ENCODE measurements at places on chromosomes 6 and 20.

DNA sequence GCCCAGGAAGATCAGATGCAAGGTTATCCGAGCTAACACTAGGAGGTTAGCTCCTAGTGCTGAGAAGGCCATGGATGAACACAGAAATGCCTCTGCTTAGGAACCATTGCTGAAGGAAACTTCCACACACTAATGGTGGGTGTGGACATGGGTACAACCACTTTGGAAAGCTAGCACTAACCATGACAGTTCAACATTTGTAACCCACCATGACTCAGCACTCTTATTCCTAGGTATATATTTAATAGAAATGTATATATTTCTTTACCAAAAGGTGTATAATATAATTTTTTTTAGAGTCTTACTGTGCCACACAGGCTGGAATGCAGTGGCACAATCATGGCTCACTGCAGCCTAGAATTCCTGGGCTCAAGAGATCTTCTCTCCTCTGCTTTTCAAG, 85.3 kb upstream of the BTBD3 start:
- no peak for DNase-seq

DNA sequence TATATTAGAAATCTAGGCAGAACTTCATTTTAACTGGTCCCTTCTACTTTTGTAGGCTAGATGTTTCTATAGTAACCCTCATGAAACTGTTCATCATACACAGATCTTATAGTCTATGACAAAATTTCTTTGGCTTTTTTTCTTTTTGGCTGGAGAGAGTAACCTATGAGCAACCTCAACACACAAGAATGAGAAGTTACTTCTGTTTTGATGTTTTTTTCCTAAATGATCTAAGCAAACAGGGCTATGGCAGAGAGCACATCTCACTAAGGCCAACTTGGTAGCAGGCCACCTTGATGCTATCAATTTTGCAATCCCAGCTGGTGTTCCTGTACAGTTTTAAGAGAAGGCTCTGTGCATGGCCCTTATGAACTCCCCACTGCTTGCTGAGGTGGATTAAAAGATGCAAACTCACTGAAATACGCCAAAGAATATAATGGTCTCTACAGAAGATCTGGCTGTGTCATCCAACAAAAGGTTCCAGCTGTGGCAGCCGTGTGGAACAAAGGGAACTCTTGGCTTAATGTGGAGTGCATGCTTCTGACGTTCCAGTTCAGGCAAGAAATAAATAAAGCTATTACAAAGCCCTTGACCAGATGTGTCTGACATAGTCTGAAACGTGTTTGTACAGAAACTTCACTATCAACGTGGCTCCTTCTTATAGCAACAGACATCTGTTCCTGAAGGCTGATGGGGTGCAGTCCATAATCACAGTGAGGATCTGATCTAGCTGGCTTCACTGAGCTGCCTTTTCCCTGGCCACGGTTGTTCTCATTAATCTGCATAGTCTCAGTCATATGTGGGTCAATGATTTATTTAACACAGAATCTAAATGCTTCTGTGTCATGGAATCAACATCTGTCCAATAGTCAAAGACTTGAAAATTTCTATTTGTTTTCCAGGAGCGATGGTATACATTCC, 481.1 kb downstream of the BMP2 start:
- DNase-seq: no peak

DNA sequence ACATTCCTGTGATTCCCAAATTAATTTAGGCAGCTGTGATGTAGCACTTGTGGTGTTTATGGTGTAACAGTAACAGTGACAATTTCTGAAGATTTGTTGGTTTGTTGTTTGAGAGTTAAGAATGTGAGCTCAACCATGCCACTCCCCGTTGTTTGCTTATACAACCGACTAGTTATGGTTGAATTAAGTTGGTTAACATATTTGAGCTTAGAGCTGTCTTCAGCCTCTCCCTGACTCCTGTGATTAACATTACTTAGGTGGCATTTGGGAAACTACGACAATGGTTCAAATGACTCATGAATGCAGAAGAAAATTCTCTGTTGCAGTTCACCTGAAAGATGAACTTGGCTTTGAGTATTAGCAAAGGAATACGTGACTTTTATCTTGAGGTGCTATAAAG, 35.9 kb upstream of the PRL start:
- DNase-seq: no peak

DNA sequence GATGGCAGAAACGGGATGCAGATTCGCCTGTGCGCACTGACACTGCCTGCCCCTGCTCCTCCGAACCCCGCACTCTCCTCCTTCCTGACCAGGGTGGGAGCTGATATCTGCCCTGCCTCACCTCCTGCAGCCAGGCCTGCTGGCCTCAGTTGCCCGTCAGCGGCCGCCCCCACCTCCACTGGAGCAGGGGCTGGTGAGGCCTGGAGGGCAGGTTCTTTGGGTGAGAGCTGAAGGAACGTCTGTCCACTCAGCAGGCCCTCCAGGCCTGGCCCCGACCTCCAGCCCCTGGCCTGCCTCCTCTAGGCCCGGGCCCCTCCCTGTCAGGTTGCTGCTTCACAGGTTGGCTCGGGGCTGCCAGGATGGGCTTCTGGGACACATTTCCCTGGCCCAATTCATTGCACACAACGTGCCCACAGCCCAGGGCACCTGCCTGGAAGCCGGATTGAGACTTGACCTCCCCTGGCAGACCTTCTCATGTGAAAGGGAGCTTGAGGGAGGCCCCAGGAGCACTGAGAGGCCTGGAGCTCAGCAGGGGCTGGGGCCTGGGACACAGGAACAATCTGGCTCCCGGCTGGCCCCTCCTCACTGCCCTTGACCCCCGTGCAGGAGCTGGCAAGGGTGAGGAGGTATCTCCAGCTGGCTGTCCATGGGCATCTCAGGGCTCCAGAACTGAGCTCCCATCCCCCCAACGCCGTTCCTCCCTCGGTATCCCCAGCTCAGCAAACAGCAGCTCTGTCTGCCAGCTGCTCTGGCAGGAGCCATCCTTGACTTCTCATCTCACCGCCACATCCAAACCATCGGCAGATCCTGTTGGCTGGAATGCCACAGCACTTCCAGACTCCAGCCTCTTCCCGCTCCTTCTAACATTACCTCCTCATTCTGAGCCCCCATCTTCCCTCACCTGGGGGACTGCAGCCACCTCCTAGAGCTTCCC, 39.5 kb downstream of the SPDEF start:
- no peak for DNase-seq

- DNase-seq: no peak
Measured at GRCh38 chr6:155270561-155271091, 6.8 kb downstream of the CLDN20 start.

DNA sequence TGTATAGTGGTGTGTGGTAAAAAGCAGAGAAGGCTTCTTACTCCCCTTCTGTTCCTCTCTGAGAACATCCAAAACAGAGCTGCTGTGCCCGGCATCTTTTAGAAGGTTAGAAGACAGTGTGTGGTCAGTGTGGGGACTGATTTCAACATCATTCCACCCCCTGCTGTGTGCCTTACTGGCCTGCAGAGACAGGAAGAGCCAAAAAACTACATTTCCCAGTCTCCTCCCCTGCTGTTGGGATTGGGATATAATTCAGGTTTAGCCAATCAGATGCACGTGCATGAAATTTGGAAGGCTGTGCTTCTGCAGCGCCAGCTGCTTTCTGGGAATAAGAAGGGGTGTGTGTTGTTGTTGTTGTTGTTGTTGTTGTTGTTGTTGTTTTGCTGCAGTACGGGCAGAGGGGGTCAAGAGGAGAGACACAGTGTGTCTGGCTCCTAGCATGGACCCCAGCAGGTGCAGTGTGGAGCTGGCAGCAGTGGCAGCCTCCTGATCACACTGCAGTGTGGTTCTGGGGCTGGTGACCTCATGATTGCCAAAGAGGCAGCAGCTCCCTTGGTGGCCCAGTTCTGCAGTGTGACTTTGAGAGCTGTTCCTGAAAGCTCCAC, 74.7 kb downstream of the MRPL14 start:
- DNase-seq: no peak

GRCh38 chr6:110366975-110367374, 8.8 kb upstream of the METTL24 start:
- no peak for DNase-seq

DNA sequence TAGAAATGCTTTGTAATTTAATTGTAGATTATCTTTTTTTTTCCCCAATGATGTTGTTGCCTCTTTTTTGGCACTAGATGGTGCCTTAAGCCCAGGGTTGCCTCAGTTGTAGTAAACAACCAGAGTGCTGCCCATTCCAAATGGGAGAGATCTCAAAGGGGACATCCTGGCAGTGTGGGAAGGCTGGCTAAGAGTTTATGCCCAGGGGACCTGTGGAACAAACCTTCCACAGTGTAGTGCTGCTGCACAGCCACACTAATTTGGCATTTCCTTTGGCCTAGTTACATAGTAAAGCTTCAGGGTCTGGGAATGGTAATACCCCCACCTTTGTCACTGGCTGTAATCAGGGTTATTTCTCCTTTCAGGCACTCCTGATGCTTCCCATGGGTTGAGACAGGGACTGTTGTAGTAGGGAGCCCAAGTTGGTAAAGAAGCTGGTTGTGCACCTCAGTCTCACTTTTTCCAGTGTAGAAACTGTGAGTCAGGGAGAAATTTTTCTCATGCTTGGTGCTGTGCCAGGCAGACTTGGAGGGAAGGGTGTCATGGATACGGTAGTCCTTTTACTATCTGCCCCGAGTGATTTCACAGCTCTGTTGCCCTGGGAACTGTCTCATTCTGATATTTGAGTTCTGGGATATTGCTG, 177.8 kb upstream of the ECI2 start:
- no peak for DNase-seq

DNA sequence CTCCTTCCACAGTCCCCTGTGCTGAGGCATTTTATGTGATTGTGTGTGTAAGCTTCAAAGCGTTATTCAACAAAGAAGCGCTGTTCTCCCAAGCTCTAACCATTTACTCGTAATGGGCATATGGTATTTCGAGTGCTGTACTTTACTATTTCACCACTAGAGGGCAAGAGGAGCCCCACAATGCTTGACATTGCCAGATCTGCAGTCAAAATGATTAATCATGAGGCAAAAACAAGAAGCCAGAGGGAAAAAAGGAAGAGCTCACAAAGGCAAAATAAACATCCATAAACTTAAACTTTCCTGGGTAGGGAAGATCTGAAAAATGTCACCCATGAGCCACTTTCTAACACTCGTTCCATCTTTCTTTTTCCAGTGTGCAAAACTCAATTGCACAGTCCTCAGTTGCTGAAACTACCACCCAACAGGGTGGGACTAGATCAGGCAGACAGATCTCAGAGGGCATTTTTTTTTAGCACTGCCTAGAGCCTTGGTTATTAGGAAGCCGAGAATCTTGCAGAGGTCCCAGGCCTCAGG, 215.0 kb upstream of the PLCB4 start:
- DNase-seq: no peak

DNA sequence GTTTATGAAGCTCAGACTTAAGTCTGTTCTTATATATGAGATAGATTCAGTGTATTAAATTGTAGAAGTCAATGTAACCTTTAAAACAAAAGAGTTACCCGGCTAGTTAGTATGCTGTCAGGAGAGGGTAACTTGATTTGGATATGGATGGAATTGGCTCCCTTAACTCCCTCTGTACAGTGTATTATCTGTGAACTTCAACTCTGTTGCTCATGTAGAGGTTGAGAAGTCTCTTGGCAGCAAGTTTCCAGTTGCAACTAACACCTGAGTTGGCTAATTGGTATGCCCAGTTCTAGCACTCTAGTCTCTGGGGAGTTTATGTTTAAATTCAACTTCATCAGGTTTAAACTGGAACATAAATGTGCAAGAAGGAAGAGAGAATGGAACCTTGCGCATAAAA, 111.0 kb downstream of the NCOA3 start:
- no peak for DNase-seq

DNA sequence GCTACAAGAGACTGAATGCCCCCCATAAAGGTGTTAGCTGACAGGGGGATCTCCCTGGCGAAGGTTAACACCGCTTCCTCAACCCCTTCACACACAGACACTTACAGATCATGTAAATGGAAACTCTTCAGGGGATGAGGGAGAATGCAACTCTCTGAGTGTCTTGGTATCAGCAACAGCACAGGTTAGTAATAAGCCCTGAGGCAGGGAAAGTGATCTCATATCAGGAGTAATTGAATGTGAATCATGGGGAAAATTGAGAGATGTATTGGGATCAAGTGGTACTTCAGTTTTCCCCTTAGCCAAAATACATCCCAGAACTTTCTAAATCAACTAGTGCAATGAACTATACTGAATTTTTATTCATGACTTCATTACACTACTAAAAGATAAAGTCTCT, 23.8 kb downstream of the OR2J3 start:
- no peak for DNase-seq

GRCh38 chr20:49675368-49676151, 38.1 kb downstream of the B4GALT5 start:
- no peak for DNase-seq

DNA sequence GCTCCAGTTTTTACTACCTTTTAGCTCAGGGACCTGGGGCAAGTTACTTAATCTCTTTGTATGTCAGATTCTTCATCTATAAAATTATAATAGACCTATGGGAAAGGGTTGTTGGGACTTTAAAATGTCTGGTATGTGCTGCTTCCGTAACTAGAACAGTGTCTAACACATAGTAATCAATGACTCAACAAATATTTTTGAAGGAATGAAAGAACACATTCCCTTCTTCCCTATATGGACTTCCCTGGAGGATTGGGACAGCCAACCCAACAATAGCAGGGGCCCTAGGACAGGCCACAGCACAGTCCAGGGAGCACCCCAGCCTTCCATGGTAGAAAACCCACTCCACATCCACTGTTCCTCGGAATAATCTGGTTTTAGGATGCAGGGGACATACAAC, 50.7 kb upstream of the TPD52L1 start:
- no peak for DNase-seq

GRCh38 chr20:64064145-64064698, 1.2 kb downstream of the TCEA2 start:
- DNase-seq: no peak

DNA sequence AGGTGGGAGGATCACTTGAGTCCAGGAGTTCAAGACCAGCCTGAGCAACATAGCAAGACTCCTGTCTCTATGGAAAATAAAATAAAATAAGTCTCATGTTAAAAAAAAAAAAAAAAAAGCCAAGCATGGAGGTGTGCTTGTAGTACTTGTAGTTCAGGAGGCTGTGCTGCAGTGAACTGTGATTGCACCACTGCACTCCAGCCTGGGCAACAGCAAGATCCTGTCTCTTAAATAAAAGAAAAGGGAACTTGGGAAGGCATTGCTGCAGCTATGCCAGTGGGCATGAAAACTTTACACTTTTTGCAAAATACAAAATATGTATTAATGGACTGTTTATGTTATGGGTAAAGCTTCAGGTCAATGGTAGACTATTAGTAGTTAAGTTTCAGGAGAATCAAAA, 37.5 kb upstream of the REV3L start:
- no peak for DNase-seq

- no peak for DNase-seq
Measured at GRCh38 chr6:111068109-111068865, 19.0 kb upstream of the SLC16A10 start.

GRCh38 chr20:54188132-54188849, 14.5 kb upstream of the CYP24A1 start:
- DNase-seq: no peak

- DNase-seq: no peak
Measured at GRCh38 chr6:147540075-147540474, 31.6 kb downstream of the SAMD5 start.

GRCh38 chr6:96725296-96725695, 112.0 kb downstream of the GPR63 start:
- no peak for DNase-seq

All from cerebellar nuclear complex (tissue), 1 donor.